NB4 (cell line): ENCODE measurements at places on chromosomes 5 and 9.

DNA sequence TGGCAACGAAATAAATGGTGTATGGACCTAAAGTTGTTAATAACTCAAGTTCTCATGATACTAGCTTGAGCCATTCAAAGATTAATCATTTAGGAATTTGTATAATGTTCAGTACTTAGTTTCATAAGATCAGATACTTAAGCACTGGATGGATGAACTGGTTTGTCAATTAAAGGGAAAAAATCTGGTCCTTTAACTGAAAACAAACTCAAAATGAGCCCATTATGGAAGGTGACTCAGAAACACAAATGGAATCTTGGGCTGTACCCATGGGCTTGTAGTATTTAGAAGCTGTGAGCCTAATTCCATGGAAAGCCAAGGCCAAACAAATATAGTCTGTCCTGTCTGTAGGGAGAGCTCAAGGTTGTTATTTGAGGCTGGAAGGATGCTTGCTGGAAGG, 27.6 kb upstream of the ADRB2 start:
- no peak for DNase-seq

DNA sequence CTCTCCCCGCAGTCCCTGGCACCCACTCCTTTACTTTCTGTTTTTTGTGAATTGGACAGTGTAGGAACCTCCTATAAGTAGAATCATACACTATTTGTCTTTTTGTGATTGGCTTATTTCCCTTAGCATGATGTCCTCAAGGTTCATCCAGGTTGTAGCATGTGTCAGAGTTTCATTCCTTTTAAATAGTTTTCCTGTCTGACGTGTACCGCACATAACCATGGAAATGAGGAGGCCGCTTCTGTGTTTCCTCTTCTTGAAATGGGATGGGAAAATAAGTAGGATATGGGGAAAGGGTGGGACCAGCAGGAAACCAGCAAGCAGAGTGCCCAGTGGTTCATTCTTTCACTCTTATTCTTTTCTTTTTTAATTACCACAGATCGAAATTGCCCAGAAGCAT, 72.6 kb upstream of the ENTREP1 start:
- DNase-seq, result no peak

- no peak for DNase-seq
These were observed 8.0 kb downstream of the SPOCK1 start for GRCh38 chr5:137491121-137491520.

- no peak for DNase-seq
These were observed 105.6 kb downstream of the VCAN start for GRCh38 chr5:83577036-83577636.

DNA sequence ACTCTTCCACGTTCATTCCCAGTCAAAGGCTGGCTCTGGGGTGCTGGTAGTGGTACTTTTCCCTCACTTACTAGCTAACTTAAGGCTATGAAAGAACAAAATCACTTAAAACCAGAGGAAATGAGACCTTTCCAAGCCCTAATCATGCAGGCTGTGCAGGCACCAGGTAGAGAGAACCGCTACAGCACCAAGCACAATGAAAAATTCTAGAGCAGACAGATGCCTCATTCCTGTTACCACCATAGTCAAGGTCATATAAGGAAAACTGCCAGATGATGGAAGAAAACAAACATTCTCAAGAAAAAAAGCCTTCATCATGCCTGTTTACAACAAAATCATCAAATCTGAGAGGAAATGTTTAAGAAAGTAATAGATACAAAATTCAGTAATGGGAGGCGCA, 374.4 kb upstream of the PDE4D start:
- DNase-seq, result no peak

GRCh38 chr5:16025681-16026080, 153.9 kb downstream of the MARCHF11 start:
- DNase-seq, result no peak

- DNase-seq, result no peak
These were observed 246.4 kb downstream of the SMARCA2 start for GRCh38 chr9:2261421-2262103.

GRCh38 chr5:90645024-90645610, 86.5 kb downstream of the ADGRV1 start:
- DNase-seq, result no peak

- no peak for DNase-seq
These were observed 28.6 kb downstream of the ALDH1A1 start for GRCh38 chr9:72924154-72924790.

GRCh38 chr5:129120158-129120581, 25.6 kb downstream of the ISOC1 start:
- DNase-seq, result no peak
